ENCODE measurements at places on chromosomes 7 and 10.

DNA sequence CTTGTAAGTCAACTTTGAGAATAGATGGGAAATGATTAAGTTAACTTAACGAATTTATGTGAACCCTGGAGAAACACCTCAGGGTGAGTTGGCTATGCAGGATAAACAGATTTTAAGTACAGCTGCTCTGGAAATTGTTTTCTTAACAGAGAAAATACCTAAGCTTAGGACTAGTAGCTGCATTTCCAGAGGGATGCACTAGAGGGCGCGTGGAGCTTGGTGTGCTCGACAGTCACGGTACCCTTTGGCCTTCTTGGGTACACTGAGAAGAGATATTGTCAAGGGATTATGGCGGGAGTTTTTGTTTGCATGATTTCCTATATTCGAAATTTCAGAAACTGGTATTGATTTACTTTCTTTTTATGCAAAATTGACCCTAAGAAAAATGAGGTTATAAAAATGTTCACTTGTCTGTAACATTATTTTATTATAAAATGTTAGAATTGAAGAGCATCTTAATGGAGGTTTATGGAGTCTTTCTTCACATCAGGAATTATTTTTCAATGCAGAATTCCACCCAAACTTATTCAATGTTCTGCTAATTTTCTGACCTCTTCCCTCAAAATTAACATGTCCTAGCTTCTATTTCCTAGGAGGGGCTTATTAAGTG, 58.4 kb upstream of the MYO3A start:
- DNase-seq, result peak; percentile 69

DNA sequence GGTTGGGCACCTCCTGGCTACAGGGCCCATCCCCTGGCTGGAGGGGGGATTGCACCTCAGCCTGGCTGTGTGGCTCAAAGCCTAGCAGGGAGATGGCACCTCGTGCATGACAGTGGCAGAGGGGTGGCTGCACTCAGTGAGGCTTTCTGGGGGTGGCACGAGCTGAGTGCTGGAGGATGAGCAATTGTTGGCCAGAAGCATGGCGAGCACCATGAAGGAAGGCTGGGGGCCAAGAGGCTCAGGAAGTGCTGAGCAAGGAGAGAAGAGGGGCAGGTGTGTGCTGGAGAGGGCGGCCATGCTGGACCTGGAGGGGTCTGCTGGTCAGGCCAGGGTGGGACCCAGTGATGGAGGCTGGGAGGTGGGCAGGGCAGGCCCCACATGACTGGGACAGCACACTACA, 65.4 kb downstream of the TCERG1L start:
- DNase-seq, result no peak

GRCh38 chr10:94617389-94617944, 66.1 kb upstream of the CYP2C18 start:
- no peak for DNase-seq

- DNase-seq, result no peak
Measured at GRCh38 chr10:8636371-8636770, 581.9 kb downstream of the GATA3 start.

GRCh38 chr7:43938892-43939482, 12.8 kb downstream of the UBE2D4 start:
- no peak for DNase-seq

GRCh38 chr7:142784716-142785115, 13.9 kb downstream of the PRSS2 start:
- no peak for DNase-seq

DNA sequence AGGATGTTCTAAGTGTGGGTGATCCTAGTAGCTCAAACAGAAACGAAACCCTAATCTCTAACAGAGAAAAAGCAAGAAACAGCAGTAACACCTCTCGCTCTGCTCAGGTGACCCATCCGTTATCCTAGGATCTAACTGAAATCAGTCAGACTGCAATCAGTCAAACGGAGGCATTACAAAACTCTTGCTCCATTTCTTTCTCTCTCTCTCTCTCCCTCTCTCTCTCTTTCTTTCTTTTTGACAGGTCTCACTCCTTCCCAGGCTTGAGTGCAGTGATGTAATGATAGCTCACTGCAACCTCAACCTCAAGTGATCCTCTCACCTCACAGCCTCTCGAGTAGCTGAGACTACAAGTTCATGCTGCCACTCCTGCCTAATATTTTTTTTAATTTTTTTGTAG, 1283.5 kb upstream of the CELF2 start:
- no peak for DNase-seq

GRCh38 chr7:97224316-97224715, 106.8 kb downstream of the SDHAF3 start:
- DNase-seq, result no peak

DNA sequence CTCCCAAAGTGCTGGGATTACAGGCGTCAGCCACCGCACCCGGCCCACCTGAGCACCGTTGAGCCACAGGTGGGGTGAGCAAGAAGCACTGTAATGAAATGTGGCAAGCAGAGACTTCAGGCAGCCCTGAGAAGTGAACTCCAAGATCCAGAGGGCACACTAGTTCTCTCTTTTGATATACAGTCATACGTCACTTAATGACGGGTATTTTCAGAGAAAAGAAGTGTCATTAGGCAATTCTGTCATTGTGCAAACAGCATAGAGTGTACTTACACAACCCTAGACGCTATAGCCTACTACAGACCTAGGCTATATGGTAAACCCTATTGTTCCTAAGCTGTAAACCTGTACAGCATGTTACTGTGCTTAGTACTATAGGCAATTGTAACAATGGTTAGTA, 7.9 kb downstream of the PANK1 start:
- DNase-seq, result no peak

DNA sequence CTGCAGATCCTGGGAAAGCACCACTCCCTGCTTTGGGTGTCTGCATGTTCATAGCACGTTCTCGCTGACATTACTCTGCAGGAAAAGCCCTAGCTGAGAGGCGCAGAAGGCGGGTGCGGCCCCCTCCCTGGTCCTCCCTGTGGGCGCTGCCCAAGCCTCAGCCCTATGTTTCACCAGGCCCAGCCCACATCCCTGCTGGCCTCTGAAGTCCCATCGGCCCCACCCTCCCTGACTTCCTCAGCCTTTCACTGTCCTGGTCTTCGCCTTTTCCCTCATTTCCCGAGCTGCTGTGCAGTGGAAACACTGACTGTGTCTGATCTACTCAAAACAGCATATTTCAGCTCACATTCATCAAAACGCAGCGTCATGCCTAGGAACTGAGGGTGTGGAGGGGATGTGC, 36.3 kb upstream of the DIP2C start:
- no peak for DNase-seq

- no peak for DNase-seq
Measured at GRCh38 chr7:46812101-46812675, 769.7 kb downstream of the TNS3 start.

GRCh38 chr7:91537260-91538152, 273.3 kb downstream of the FZD1 start:
- DNase-seq, result no peak

GRCh38 chr7:37491919-37492694, 43.4 kb upstream of the ELMO1 start:
- DNase-seq, result no peak

- DNase-seq, result no peak
Measured at GRCh38 chr7:112757337-112757736, 32.9 kb downstream of the TMEM168 start.

DNA sequence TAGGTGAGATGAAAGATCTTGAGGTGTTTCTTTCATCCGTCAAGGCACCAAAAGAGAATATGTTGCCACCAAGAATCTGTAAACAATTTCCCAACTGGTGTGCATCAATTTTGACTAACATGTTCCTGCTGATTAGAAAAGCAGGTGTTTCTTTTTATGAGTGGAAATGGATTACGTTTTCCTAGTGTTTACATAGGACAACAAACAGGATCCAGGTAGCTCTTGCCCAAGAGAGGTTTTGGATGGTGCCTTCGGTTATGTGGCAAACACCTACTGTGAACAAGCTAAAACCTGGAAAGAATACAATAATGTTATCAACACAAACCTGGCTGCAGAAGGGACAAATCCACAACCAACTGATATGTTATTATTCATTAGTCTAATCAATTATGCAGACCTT, 53.6 kb upstream of the WNT16 start:
- no peak for DNase-seq

DNA sequence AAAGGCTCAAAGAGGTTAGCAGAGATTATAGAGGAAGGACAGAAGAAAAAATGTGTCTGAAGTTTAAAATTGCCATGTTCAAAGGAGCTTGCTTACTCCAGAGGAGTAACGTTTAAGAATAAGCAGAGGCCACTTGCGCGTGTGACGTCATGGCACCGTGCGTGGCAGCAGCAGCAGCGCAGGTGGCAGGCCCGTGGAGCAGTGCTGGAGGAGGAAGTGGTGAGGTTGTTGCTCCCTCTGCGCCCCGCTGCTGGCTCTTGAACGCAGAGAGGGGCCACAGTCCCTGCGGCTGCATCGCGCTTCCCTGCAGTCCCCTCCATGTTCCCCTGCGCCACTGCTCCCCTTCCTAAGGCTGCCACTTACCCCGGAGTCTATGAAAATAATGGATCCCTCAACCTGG, 37.5 kb downstream of the GDI2 start:
- DNase-seq, result peak; percentile 51

- DNase-seq, result no peak
Measured at GRCh38 chr10:132755166-132755711, 30.7 kb downstream of the NKX6-2 start.

DNA sequence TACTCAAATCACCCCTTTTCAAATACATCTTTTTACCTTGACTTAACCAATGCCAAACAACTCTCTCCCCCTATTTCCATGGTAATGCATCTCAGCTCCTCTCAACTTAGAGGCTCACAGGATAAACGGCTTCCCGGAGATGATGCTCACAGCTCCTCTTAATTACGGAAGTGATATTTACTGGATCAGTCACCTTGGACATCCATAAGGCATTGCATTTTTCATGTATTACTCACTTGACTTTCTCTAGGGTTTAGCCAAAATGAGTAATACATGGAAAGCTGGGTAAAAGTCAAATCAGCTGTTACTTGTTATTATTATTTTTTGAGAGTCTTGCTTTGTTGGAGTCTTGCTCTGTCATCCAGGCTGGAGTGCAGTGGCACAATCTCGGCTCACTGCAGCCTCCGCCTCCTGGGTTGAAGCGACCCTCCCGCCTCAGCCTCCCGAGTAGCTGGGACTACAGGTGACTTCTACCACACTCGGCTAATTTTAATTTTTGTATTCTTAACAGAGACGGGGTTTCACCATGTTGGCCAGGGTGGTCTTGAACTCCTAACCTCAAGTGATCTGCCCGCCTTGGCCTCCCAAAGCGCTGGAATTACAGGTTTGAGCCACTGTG, 73.3 kb upstream of the RHEB start:
- no peak for DNase-seq

DNA sequence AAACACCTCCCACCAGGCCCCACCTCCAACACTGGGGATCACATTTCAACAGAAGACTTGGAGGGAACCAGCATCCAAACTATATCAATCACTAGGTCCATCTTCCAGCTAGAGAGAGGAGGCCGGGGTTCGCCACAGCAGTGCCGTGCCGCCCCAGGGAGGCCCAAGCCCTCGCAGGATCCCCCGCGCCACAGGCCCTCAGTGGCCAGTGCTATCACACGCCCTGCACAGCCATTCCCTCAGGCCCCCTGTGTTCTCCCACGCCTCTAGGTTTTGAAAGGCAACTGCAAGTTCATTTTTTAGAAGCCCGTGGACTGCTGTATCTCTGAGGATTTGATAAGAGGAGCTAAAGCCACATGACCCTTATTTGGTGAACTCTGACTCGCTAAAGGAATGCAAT, 136.4 kb downstream of the OAT start:
- DNase-seq, result no peak

DNA sequence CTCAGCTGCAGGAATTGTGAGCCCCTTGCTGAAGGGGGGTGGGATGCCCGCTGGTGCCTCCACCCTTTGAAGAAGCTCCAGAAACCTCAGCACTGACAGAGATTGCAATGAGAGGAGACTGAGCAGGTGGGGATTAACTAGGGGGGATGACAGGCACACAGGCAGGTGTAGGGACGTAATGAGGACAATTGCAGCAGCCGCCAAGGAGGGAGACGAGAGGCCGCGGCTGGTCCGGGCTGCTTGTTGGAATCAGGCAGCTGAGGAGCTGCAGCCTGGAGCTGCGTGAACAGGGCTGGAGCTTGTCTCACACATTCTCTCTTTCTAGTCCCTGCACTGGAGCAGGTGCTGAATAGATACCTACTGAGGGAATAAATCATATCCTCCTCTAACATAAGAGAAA, 122.0 kb upstream of the TCERG1L start:
- DNase-seq, result no peak

DNA sequence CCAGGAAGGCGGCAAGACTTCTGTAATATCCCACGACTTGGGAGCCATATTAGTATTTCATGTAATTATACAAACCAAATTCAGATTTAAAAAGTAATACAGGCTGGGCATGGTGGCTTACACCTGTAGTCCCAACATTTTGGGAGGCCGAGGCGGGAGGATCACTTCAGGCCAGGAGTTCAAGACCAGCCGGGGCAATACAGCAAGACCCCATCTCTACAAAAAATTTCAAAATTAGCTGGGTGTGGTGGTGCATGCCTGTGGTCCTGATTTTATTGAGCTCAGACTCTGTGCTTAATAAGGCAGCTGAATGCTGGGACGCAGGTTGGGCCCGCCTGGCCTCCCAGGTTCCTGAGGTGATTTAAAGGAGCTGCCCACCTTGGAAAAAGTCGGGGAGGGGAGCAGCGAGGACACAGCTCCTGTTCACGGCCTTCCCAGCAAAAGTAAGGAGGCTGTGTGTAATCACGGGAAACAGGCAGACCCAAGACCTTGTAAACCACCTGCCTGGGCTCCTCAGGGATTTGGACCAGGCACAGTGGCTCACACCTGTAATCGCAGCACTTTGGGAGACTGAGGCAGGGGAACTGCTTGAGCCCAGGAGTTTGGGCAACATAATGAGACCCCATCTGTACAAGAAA, 93.0 kb upstream of the DNAAF5 start:
- no peak for DNase-seq

GRCh38 chr10:110032801-110033700, 25.3 kb downstream of the ADD3 start:
- no peak for DNase-seq

All from stimulated activated CD4-positive, alpha-beta T cell treated with anti-CD3 and anti-CD28 coated beads, Interleukin-12 subunit alpha, Interleukin-12 subunit beta, amount 100 ng/mL, for 24 hours (primary cell).